ENCODE measurements at places on chromosomes 2 and 18. TPM values are rescaled to one million over a fixed set of nuclear protein-coding genes. Genes with fewer than 3 reads are reported as not detected.
A peak's percentile ranks its signal among the peaks of the same experiment; 100 is the strongest.

DNA sequence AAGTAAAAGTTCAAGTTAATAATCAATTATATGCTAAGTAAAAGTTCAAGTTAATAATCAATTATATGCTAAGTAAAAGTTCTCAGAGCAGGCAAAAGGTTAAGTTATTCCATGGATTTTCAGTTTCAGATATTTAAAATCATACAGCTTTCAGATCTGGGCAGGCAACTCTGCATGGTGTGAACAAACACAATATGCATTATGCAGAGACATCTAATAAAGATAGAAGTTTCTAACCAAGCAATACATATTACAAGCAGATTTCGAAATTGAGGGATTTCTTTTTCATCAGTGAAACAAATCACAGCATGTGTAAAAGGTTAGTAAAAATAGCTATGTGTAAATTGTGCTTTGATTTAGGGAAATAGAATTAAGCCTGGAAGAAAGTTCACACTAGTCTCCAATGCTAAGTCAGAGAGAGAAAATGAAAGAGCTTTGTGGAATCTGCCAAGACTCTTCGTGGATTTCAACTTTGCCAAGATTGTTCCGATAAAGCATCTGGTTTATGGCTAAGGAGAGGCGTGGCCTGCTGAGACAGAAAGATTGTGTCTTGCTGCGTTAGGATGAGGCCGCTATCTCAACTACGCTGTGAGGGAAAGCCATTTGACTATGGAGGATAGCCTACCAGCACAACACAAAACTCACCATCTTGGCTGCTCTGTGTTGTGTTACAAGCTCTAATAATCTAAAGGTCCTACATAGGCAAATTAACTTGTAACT lies 60.1 kb upstream of the SLC16A14 start:
- DNase-seq: no peak

DNA sequence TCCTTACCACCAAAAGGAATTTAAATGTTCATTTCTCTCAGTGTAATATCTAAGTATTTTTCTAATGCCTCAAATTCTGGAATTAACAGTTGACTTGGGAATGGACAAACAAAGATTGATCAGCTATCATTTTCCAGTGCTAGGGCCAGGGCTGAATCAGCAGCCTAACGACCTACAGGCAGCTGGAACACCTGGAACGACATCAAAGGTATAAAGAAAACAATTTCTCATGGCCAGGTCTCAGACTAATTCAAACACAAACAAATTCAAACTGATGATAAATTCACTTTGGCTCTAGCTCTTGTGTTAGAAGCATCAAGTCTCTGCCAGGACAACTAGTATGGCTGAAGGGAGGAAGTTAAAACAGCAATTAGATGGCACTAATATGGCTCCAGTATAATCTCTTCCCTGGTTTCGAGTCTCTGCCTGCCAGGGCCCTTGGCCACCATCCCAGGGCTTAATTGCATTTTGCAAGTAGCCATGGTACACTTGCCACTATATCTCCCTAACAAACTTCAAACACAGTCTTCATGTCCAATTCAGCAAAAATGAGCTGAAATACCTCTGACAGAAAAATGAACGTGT lies 70.2 kb upstream of the FSHR start:
- no peak for DNase-seq

- peak; percentile 74 for DNase-seq
Observed at GRCh38 chr2:65435625-65436168, 3.3 kb upstream of the SPRED2 start.

CELF4 gene
- polyA plus RNA-seq: not detected
